ENCODE measurements at places on chromosomes 11 and 22. TPM values are rescaled to one million over a fixed set of nuclear protein-coding genes. Genes with fewer than 3 reads are reported as not detected.
A peak's percentile ranks its signal among the peaks of the same experiment; 100 is the strongest.

- H3K27me3 ChIP-seq = no peaks in the 10 kb centered on the region
- DNase-seq = no peak
- H3K27ac ChIP-seq = no peak overlapping the region
- H3K4me1 ChIP-seq = no peaks in the 10 kb centered on the region
- H3K36me3 ChIP-seq = no peaks in the 10 kb centered on the region
- no peak overlapping the region for H3K4me3 ChIP-seq
Measured at GRCh38 chr11:111069066-111069465, 176.5 kb upstream of the POU2AF2 start.

- DNase-seq = no peak
- H3K27me3 ChIP-seq = peaks cover 12% of the 10 kb centered on the region
- H3K36me3 ChIP-seq = no peaks in the 10 kb centered on the region
- H3K27ac ChIP-seq = no peak overlapping the region
- H3K4me1 ChIP-seq = peaks cover 6% of the 10 kb centered on the region
Measured at GRCh38 chr11:60960405-60960804, 8.4 kb upstream of the SLC15A3 start.

- DNase-seq = no peak
- no peaks in the 10 kb centered on the region for H3K4me1 ChIP-seq
- no peak overlapping the region for H3K27ac ChIP-seq
- no peaks in the 10 kb centered on the region for H3K36me3 ChIP-seq
- no peak overlapping the region for H3K4me3 ChIP-seq
Measured at GRCh38 chr11:2289859-2290258, 11.9 kb downstream of the C11orf21 start.

DNA sequence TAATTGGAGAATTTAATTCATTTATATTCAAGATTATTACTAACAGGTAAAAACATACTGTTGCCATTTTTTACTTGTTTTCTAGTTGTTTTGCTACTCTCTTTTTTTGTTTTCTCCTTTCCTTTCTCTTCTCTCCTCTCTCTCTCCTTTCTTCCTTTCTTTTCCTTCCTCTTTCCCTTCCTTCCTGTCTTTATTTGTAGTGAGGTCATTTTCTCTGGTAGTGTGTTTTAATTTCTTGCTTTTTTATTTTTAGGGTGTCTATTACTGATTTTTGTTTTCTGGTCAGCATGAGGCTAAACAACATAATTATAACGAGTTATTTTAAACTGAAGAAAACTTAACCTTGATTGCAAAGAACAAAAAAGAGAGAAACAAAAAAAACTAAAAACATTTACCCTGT, 112.4 kb upstream of the SERPIND1 start:
- no peak overlapping the region for H3K4me3 ChIP-seq
- no peaks in the 10 kb centered on the region for H3K4me1 ChIP-seq
- DNase-seq = no peak
- H3K36me3 ChIP-seq = no peaks in the 10 kb centered on the region
- H3K27me3 ChIP-seq = peaks cover 38% of the 10 kb centered on the region

- no peaks in the 10 kb centered on the region for H3K4me1 ChIP-seq
- no peak overlapping the region for H3K4me3 ChIP-seq
- H3K36me3 ChIP-seq = no peaks in the 10 kb centered on the region
- H3K27me3 ChIP-seq = no peaks in the 10 kb centered on the region
- no peak overlapping the region for H3K27ac ChIP-seq
Measured at GRCh38 chr22:49046546-49047361, 780.9 kb downstream of the BRD1 start.

DNA sequence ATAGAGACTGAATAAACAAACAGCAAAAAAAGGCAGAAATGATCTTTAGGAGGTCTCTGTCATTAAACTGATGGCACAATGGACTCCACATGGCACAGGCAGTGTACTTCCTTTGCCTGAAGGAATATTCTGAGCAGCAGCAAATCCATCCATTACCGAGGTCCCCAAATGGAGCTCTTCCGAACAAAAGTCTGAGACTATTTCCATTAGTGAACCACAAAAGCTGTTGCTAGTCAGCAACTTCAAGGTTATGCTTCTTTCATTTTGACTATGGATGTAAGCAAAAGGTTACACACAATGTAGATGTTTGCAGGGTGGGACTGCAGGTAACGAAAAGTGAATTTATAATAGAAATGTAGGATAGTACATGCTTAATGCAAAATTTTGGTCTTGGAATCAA, 14.5 kb downstream of the NARS2 start:
- H3K36me3 ChIP-seq = peaks cover 12% of the 10 kb centered on the region
- no peak for DNase-seq
- H3K4me1 ChIP-seq = peaks cover 33% of the 10 kb centered on the region

DNA sequence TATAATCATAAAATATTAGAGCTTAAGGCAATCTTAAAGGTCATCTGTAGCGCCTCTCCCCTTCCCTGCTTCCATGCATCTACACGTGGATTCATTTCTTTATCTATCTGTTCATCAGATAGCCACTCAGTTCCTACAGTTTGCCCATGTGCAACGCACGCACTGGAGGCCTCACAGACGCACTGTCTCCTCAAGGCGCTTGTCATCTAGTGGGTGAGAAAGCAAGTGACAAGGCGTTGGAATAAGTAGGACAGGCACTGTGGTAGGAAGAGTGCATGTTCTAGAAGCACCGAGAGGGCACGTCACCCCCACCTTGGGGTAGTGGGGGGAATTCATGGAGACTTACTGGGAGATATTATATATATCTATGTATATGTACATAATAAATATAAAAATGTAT, 20.8 kb upstream of the JAM3 start:
- no peaks in the 10 kb centered on the region for H3K36me3 ChIP-seq
- DNase-seq = peak; percentile 52
- H3K4me3 ChIP-seq = no peak overlapping the region
- H3K27ac ChIP-seq = no peak overlapping the region
- H3K27me3 ChIP-seq = peaks cover 3% of the 10 kb centered on the region
- peaks cover 17% of the 10 kb centered on the region for H3K4me1 ChIP-seq

The PIH1D2 gene
- 2.9 TPM for total RNA-seq

GRCh38 chr11:105799263-105799662, 189.4 kb downstream of the GRIA4 start:
- DNase-seq = no peak
- no peak overlapping the region for H3K4me3 ChIP-seq
- no peaks in the 10 kb centered on the region for H3K36me3 ChIP-seq
- no peaks in the 10 kb centered on the region for H3K27me3 ChIP-seq
- H3K27ac ChIP-seq = no peak overlapping the region

GRCh38 chr22:32646476-32646875, 155.0 kb upstream of the TIMP3 start:
- peaks cover 21% of the 10 kb centered on the region for H3K4me1 ChIP-seq
- no peaks in the 10 kb centered on the region for H3K36me3 ChIP-seq
- H3K27ac ChIP-seq = no peak overlapping the region
- DNase-seq = no peak

- H3K36me3 ChIP-seq = no peaks in the 10 kb centered on the region
- peaks cover 14% of the 10 kb centered on the region for H3K4me1 ChIP-seq
- H3K27me3 ChIP-seq = no peaks in the 10 kb centered on the region
- peak; percentile 84 for DNase-seq
Measured at GRCh38 chr11:94171693-94172440, 43.2 kb downstream of the PANX1 start.

DNA sequence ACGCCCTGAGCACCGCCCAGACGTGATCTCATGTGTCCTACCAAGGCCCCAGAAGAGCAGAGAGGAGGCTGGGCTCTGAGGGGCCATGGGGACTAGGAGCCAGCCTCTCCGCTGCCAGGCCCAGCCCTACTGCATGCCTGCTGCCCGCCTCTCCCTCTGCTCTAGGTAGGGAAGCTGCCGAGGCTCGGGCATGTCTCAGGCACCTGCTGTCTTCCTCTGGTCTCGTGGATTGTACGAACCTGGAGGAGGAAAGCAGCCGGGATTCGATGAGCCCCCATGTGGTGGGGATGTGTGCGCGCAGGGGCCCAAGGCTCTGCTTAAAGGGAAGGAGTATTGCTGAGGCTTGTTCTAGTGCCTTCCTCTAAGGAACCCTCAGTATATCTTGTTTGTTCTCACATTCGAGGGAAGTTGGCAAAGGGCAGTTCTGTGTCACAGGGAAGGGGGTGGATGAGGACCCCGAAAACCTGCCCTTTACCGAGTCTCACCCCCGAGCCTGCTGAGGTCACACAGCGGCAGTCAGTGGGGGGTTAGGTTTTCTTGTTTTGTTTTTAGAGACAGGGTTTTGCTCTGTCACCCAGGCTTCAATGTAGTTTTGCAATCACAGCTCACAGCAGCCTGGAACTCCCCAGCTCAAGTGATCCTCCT, 21.2 kb downstream of the DAGLA start:
- no peaks in the 10 kb centered on the region for H3K27me3 ChIP-seq
- DNase-seq = no peak
- H3K4me1 ChIP-seq = peaks cover 9% of the 10 kb centered on the region
- no peaks in the 10 kb centered on the region for H3K36me3 ChIP-seq

DNA sequence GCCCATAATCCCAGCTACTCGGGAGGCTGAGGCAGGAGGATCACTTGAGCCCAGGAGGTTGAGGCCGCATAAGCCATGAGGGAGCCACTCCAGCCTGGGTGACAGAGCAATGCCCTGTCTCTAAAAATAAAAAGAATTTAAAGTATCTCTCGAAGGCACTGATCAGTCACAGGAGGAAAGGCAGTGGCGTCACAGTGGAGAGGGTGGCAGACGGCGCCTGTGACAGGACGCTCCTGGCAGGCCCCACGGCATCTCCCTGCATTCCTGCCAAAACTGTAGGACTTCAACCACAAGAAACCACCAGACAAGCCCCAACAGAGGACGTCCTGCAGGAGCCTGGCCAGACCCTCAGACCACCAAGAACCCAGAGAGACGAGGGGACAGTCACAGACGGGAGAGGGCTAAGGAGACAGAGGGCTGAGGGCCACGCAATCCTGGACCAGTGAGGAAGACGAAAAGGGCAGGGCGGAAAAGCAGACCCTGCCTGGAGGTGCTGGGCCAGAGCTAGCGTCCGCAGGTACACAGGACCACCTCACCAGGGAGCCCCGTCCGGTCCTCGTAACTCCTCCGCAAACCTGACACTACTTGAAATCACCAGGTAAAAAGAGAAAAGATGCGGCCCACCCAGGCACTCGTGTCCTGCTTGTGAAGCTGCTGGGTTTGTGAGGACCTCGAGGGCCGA, 5.9 kb downstream of the RNH1 start:
- H3K36me3 ChIP-seq = peaks cover 52% of the 10 kb centered on the region
- peaks cover 27% of the 10 kb centered on the region for H3K4me1 ChIP-seq
- H3K27ac ChIP-seq = no peak overlapping the region
- peak; percentile 49 for DNase-seq

The PRSS23 gene
- total RNA-seq = 826 TPM

DNA sequence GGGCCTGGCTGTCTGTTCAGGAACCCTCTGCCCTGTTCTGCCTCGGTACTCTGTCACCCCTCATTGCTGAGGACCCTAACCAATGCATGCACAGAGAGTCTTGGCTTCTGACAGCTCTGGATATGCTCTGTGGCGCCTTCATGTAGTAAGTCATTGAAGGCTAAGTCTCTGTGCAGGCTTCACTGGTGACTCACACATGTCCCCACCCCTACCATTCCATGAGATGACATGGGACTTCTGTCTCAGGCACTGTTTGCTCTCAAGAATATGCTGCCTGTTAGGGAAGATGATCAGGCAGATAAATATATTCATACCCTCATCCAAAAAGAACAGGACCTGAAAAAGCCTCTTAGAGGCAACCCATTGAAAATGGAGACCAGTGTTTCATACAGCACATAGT, 43.6 kb upstream of the HORMAD2 start:
- no peaks in the 10 kb centered on the region for H3K36me3 ChIP-seq
- H3K27me3 ChIP-seq = no peaks in the 10 kb centered on the region
- H3K27ac ChIP-seq = no peak overlapping the region
- H3K4me3 ChIP-seq = no peak overlapping the region
- H3K4me1 ChIP-seq = peaks cover 16% of the 10 kb centered on the region

The COA4 gene
- total RNA-seq = 42.7 TPM

- H3K27ac ChIP-seq = no peak overlapping the region
- H3K4me1 ChIP-seq = peaks cover 5% of the 10 kb centered on the region
- peak; percentile 37 for DNase-seq
- peaks cover 27% of the 10 kb centered on the region for H3K36me3 ChIP-seq
Measured at GRCh38 chr22:30381264-30381663, 5.9 kb downstream of the RNF215 start.

GRCh38 chr11:15801616-15802015, 554.7 kb downstream of the SOX6 start:
- peaks cover 40% of the 10 kb centered on the region for H3K4me1 ChIP-seq
- no peaks in the 10 kb centered on the region for H3K36me3 ChIP-seq
- no peak for DNase-seq
- peak overlapping the region; percentile 89 for H3K27ac ChIP-seq
- H3K4me3 ChIP-seq = no peak overlapping the region

The VSIG2 gene
- not detected for total RNA-seq

GRCh38 chr11:10303558-10304363, 1.1 kb upstream of the ADM start:
- no peak for DNase-seq
- peaks cover 36% of the 10 kb centered on the region for H3K4me1 ChIP-seq
- H3K36me3 ChIP-seq = peaks cover 18% of the 10 kb centered on the region
- no peaks in the 10 kb centered on the region for H3K27me3 ChIP-seq
- peak overlapping the region; percentile 95 for H3K27ac ChIP-seq
- peak overlapping the region; percentile 93 for H3K4me3 ChIP-seq

The SMTNL1 gene
- not detected for total RNA-seq

DNA sequence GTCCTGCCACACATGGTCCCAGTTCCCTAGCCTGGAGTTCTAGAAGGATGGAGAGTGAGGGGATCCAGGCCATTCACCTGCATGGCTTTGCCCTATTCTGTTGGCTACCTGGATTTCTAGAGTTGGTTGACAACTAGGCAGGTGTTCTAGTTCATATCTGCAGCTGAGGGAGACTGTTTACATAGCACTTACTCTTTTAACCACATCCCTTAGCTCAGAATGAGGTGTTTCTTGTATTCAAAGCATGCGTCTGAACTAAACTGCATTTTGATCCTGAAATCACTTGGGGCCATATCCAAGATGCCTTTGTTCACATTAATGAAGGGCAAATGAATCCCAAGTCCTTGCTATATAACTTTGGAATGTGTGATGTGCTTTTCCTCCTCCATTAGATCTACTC, 60.9 kb downstream of the SYT13 start:
- H3K27me3 ChIP-seq = no peaks in the 10 kb centered on the region
- H3K4me1 ChIP-seq = no peaks in the 10 kb centered on the region
- H3K27ac ChIP-seq = no peak overlapping the region
- H3K36me3 ChIP-seq = no peaks in the 10 kb centered on the region
- DNase-seq = no peak
- H3K4me3 ChIP-seq = no peak overlapping the region

The MS4A3 gene
- total RNA-seq = not detected

DNA sequence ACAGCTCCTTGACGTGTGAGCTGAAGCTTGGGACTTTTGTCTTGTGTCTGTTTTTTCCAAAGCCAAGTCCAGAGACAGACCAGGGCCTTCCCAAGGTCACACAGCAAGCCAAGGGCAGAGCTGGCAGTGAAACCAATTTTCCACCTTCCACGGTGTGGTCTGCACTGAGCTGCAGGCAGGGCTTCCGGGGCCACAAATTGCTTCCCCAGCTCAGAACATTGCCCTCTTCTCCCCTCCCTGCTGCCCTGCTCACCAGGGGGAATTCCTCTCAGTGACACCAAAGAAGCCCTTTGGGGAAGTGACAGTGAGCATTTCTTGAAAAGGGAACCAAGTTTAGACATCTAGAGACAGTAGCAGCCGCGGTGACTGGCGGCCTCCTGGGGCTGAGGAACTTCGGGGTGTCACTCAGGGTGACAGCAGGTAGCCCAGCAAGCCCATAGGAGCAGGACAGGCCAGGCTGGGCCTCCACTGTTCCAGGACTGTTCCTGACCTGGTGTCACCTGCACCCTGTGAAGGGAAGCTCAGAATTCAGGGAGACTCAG, 9.2 kb downstream of the FXYD2 start:
- no peaks in the 10 kb centered on the region for H3K4me1 ChIP-seq
- H3K27ac ChIP-seq = no peak overlapping the region
- H3K4me3 ChIP-seq = no peak overlapping the region
- no peaks in the 10 kb centered on the region for H3K36me3 ChIP-seq
- peak; percentile 27 for DNase-seq
